ENCODE measurements at places on chromosomes 4 and X.
A peak's percentile ranks its signal among the peaks of the same experiment; 100 is the strongest.

DNA sequence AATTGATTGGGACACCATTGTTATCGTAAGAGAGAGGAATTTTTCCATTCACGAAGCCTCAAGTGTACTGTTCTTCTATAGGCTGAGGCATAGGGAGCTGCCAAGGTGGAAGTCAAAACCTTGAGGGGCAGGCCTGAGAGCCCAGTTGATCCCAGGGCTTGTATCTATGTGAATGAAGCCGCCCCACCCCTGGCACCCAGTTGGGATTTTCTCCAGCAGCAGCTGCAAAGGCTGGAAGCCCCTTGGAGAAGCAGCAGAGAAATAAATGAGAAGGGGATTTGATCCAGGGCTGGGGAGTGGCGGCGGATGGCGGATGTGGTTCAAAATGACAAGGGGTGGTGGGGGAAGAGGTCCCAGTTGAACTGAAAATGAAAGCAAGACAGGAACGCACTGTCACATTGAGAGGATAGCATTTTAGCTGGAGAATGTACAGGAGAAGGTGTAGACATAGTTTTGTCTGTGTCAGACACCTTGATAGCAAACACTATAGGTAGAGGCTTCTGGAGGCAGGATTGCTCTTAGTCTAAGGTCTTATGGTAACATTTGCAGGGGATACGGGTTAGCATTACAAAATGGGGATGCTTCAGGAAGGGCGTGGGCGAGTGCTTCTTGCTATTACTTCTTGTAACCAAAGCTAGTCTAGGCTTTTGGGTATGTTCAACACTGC, 32.6 kb downstream of the DOCK11 start:
- no peak for DNase-seq

- no peak for DNase-seq
Measured at GRCh38 chrX:114267142-114267541, 316.7 kb upstream of the HTR2C start.

DNA sequence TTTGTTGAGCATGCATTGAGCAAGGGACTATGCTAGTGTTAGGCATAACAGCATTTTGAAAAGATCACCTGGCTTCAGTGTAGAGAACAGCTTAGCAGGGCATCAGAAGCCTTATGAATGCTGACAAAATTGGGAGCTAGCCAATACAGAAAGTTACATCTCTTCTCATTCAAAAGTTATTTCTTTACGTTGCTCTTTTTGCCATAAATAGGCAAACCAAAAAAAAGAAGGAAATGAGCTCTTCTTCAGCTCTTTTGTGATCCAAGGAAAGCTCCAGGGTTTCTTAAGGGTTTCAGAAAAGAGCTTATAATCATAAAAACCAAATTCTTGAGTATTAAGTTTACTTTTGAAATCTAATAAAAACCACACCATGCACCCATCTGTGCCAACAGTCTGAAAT, 35.2 kb upstream of the LNX1 start:
- DNase-seq, result no peak

GRCh38 chr4:56681158-56681852, at the start of gene HOPX:
TSS of gene HOPX (minus strand) at chr4:56681296. CDS start at chr4:56657816, 23,480 bp downstream.
- no peak for DNase-seq

GRCh38 chr4:31445526-31445925, 725.4 kb downstream of the PCDH7 start:
- DNase-seq, result no peak

GRCh38 chr4:153620352-153620751, 63.7 kb upstream of the TLR2 start:
- DNase-seq, result peak; percentile 60

DNA sequence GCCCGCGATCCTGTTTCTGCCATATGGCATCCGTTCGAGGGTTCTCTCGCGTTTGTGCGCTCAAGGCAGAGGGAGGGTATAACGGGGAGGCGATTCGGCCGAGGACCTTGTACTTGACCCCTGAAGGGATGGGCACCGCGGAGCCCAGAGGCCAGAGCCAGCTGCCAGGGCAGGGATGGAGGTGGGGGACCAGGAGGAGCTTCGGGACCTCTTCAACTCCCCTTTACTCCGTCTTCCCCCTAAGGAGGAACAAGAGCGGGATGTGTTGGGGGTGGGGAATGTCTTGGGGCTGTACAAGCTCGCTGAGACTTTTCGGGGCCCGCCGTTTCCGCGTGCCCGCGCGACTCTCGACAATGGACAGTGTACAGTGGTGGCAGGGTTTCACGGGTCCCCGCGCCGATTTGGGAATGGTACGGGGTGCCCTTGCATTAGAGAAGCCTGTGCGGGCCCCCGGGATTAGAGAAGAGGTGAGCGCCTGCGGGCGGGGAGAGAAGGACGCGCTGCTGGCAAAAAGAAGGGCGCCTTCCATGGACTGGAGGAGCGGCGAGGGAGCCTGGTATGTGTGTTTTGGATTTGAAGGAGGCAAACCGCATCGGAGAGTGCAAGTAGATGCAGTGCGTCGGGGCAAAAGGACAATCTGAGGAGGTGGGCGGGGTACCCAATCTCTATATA, 760 bp downstream of the UGT8 start:
- DNase-seq, result no peak

- DNase-seq, result no peak
Measured at GRCh38 chrX:56025872-56026571, 206.1 kb upstream of the KLF8 start.

- DNase-seq, result peak; percentile 38
Measured at GRCh38 chr4:79854856-79855502, 218.1 kb downstream of the ANTXR2 start.

GRCh38 chrX:140467211-140467610, 37.7 kb downstream of the SOX3 start:
- DNase-seq, result peak; percentile 6

- DNase-seq, result no peak
Measured at GRCh38 chr4:145703850-145704497, 24.0 kb downstream of the C4orf51 start.

GRCh38 chrX:28638775-28639174, 51.5 kb downstream of the IL1RAPL1 start:
- DNase-seq, result no peak

DNA sequence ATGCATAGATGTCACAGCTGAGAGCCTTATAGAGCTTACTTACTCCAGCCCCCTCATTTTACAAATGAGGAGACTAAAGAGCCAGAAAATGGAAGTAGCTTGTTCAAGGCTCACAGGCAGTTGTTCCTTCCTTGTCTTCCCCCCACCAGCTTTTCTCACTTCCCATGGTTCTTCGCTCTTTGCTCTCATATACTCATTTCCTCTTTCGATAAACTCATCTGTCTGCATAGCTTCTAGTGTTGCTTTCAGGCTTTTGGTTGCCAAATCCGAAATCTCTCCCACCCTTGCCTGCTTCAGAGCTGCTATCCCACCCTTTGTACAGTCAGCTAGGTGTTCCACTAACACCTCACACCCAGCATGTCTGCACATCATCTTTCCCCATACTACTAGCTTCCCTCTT, 25.0 kb upstream of the GJB1 start:
- DNase-seq, result no peak

DNA sequence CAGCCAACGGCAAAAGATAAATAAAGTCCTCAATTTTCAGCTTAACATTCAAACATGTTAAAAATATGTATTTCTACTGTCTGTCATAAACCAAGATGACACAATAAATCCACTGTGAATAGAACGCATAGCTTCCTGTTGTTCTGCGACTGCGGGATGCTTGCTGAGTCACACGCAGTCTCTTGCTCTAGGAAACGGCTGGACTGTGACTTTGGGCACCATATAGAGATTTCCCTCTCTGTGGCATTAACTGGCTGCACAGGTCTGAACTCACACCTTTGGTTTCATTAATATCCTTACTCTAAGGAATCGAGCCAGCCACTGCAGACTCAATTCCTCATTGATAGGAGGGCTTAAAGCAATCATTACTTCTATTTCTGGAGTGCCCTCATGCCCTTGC, 8.4 kb downstream of the BEND4 start:
- no peak for DNase-seq

- DNase-seq, result no peak
Measured at GRCh38 chrX:28609917-28610613, 22.8 kb downstream of the IL1RAPL1 start.

DNA sequence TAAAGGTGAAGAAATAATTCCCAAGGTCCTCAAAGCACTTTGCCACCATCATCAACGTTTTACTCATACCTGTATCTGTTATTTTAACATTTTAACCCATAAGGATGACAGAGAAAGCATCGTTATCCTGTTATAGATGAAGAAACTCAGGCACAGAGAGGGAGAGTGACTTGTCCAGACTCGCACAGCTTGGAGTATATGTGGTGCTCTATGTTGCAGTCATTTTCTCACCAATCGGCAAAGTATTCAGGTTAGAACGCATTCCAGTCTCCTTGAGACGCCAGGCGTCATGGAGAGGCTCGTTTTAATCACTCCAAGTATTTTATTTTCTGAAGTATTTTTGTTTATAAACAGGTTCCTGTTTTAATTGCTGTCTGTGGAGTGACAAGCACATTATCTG, 73.5 kb downstream of the IRF2 start:
- no peak for DNase-seq

- peak; percentile 88 for DNase-seq
Measured at GRCh38 chr4:26206339-26206738, 114.5 kb upstream of the RBPJ start.

DNA sequence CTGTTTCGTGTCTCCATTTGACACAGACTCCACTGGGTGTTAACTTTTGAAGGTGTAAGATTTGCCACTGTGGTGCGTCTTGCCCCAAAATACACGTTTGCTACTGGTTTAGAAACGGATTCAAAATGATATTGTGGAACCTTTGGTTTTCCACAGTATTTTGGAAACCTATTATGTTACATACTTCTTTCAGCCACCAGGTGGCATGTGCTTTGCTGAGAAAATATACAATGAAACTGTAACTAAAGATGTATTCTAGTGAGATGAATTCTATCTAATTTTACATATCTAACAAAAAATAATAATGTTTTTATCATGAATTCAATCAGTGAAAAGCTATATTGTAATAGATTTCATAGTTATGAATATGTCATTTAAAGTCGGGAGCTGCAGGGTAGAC, 28.4 kb upstream of the SLITRK4 start:
- peak; percentile 9 for DNase-seq

- DNase-seq, result peak; percentile 33
Measured at GRCh38 chr4:85486425-85487086, 11.6 kb downstream of the ARHGAP24 start.

DNA sequence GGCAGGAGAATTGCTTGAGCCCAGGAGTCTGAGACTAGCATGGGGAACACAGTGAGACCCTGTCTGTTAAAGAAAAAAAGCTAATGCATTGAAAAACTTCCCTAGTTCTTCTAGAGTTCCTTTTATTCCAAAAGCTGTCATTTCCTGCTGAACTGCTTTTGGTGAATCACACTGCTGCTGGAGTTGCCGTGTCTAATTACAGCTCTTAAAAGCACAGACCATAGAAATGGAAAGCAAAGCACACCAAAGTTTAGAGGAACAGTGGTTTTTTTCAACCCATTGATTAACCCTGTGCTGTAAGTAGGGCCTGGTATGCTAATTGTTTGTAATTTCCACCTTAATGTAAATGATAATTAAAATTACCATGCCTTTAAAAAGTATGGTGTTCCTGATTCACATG, 52.4 kb downstream of the SEPTIN11 start:
- no peak for DNase-seq

GRCh38 chrX:106874075-106874474, 29.1 kb downstream of the RIPPLY1 start:
- DNase-seq, result peak; percentile 24

- DNase-seq, result no peak
Measured at GRCh38 chrX:105273326-105273725, 52.8 kb upstream of the TEX13A start.

DNA sequence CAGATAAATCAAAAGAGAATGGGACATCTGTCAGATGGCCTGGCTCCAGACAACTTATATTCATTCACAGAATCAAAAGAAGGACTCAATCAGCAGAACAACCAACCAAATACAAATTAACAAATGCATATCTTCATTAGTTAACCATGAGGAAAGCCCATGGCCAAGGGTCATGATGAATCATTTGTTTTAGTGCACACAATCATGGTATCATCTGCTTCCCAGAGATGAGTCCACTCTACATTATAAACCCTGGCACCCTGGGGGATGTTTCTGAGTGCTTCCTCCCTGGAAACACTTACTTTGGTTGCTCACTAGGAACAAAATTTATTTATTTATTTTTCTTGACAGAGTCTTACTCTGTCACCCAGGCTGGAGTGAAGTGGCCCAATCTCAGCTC, 453.3 kb upstream of the HS3ST1 start:
- no peak for DNase-seq

DNA sequence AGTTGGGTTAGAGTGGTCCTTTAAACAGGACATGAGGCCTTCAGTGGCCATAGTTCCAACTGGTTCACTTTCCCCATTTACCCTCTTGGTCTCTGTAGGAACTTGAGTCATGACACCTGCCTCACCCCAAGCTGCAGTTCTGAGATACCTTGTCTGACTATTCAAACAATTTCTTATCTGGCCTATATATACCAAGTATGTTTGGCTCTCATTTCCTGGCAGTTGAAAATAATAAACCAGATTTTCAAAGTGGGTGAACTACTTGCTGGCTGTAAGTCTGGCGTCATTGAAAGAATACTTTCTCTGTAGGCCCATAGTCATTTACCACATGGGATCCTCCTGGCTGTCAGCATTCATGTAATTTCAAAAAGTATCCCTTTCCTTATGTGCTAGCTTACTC, 228.8 kb downstream of the SHROOM3 start:
- DNase-seq, result no peak

DNA sequence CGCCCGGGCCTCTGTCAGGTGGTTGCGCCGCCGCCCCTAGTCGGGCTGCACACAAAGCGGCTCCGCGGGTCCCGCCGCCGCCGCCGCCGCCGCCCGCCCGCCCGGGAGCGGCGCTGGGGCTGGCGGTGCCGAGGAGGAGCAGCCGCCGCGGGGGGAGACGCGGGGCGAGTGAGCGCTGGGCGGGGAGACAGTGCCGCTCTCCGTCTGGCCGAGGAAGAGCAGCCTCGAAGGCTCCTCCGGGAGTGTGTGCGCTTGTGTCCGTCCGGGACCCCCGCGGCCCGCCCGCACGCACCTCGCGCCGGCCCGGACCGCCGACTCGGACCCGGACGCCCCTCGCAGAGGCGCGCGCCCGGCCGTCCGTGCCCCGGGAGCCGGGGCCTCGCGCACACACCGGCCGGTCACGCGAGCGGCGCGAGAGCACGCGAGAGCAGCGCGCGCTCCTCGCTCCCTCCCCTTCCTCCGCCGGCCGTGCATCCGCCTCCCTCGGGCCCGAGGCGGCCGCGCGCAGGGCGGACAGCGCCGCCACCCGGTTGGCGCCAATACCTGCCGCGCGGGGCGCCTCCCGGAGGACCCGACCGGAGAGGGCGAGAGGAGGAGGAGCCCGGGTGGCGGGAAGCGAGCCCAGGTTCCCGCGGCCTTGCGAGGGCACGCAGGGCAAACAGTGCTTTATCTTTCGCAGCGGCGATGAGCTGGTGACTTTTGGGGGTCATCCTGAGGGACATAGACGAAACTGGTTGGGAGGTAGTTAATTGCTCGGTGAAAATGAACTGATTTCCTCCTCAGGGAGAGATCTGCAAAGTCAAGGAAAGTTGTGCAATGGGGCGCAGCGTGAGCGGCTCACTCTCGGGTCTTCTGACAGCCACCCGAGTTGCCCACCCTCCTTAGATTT, at the start of gene PDS5A:
TSS of gene PDS5A (minus strand) at position 423 of the 889 bp plus-strand sequence. CDS start 1,334 bp downstream, outside the sequence.
- peak; percentile 87 for DNase-seq

DNA sequence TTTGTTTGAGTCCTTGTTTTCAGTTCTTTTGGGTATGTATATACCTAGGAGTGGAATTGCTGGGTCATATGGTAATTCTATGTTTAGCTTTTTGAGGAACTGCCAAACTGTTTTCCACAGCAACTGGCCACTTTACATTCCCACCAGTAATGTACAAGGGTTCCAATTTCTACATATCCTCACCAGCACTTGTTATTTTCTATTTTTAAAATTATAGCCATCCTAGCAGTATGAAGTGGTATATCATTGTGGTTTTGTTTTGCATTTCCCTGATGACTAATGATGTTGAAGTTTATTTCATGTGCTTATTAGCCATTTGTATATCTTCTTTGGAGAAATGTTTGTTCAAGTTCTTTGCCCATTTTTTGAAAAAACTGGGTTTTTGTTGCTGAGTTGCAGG, 39.6 kb downstream of the TMEM164 start:
- DNase-seq, result no peak
